Right ventricle myocardium inferior (tissue), 1 donor: ENCODE measurements at places on chromosomes 7 and 10. TPM values are rescaled to one million over a fixed set of nuclear protein-coding genes. Genes with fewer than 3 reads are reported as not detected.

GRCh38 chr10:62652114-62652513 is 152.4 kb upstream of the ADO start:
- no peak for DNase-seq

DNA sequence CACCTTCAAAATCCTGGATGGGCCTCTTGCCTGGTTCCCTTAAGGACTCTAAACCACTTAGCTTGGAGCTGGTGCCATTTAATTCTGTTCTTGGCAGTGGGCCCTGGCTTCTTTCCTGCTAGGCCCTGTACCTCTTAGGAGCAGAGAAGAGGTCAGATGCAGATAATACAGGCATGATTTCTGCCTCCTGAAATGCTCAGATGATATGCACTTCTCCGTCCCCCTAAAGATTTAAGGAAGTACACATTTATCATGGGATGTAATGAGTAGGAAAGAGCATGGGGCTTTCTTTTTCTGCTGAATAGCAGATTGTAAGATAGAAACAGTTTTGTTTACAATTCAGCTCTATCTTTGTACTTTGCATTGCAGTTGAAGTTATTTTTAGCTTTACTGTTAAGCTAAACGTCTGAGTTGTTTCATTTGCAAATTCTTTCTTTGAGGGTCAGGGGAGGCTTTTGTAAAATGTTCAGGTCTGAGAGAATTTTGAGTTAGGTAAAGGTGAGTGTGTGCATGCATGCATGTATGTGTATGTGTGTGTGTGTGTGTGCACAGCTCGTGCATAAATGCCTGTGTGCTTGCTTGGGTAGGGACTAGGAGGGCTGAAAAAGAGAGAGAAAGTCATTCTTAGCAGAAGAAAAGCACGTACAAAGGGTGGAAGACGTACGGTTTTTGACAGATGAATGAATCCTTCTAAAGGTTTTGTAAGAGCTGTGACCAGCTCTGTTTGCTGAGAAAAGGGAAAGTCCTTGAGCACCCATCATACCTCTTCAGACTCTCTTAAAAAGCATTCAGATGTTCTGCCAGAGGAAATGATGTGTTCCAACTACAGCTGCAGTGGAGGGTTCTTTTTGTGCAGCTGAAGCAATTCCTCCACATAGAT is 364.2 kb downstream of the AUTS2 start:
- DNase-seq = no peak

- no peak for DNase-seq
Observed at GRCh38 chr7:109545686-109546085, 976.0 kb downstream of the DNAJB9 start.

Gene MCU
- total RNA-seq = 15.1 TPM

Gene ELFN1
- total RNA-seq = 10.7 TPM

- peak; percentile 54 for DNase-seq
Observed at GRCh38 chr7:94258418-94259300, 136.0 kb upstream of the COL1A2 start.

GRCh38 chr7:81846398-81846797 is 76.6 kb upstream of the HGF start:
- DNase-seq = no peak

Gene OR2A1
- total RNA-seq = not detected

- DNase-seq = no peak
Observed at GRCh38 chr10:88343761-88344484, 239.2 kb downstream of the RNLS start.

- DNase-seq = no peak
Observed at GRCh38 chr10:96856317-96856716, 24.2 kb downstream of the LCOR start.

DNA sequence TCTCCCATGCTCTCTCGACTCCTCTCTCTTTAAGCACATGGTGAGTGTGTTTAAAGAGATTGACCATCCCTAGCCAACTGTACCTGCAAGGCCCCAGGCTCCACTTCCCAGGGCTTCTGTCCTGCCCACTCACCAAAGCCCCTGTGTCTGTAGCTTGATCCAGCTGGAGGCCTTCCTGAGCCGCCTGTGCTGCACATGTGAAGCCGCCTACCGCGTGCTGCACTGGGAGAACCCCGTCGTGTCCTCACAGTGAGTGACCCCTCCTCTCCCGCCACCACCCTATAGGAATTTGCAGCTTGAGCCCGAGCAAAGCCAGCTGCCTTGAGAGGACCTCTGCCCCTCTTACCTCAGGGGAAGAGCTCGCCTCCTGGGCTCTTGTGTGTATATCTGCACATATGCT is 11.2 kb downstream of the ZFYVE27 start:
- peak; percentile 15 for DNase-seq

Gene SLC18A3
- total RNA-seq = not detected

DNA sequence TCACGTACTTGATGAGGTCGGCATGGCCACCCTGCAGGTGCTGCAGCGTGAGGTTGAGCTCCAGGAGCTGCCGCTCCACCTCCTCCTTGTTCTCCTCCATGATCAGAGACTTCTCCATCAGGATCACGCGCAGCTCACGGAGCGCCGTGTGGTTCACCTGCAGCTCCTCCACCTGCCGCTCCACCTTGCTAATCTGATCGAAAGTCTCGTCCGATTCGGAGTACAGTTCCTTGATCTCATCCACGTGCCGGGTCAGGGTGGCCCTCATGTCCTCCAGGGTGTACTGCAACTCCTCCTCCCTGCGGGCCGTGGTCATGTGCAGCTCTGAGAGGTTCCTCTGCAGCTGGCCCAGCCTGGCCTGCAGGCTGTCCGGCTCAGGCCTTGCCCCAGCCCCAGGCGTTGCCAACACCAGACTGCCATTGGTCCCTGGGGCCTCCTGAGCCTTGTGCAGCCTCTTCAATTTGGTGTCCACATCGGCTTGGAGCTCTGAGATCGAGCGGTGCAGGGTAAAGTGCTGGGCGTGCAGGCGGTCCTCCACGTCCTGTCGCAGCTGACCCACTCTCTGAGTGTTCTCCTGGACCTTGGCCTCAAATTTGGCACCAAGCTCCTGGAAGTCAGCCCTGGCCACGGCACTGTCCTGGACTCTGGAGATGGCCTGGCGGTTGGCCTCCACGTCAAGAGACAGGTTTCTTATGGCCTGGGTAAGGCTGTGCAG is 13.9 kb downstream of the MMRN2 start:
- no peak for DNase-seq

- DNase-seq = peak; percentile 83
Observed at GRCh38 chr10:22335173-22335933, 9.9 kb upstream of the SPAG6 start.

Gene ZNF503
- 6.0 TPM for total RNA-seq
